ENCODE measurements at places on chromosomes 5 and 9. TPM values are rescaled to one million over a fixed set of nuclear protein-coding genes. Genes with fewer than 3 reads are reported as not detected.

Gene PPP3R2
- not detected for total RNA-seq

Gene C5orf58
- not detected for total RNA-seq

Gene TRPM3
- 3.3 TPM for total RNA-seq

Gene NPR2
- 357 TPM for total RNA-seq

Gene SPARC
- total RNA-seq = 946 TPM

Gene TAS2R1
- total RNA-seq = not detected

Gene PCDHB6
- total RNA-seq = 7.2 TPM

Gene HEMGN
- total RNA-seq = not detected

Gene ADAMTSL2
- total RNA-seq = 1.3 TPM

Data from glutamatergic neuron (in vitro differentiated cells).